ENCODE measurements at places on chromosomes 4 and X. TPM values are rescaled to one million over a fixed set of nuclear protein-coding genes. Genes with fewer than 3 reads are reported as not detected.

- H3K4me3 ChIP-seq = no peak overlapping the region
- H3K36me3 ChIP-seq = no peaks in the 10 kb centered on the region
- H3K27me3 ChIP-seq = no peaks in the 10 kb centered on the region
- H3K27ac ChIP-seq = no peak overlapping the region
- DNase-seq = no peak
Measured at GRCh38 chrX:17459008-17459611, 84.1 kb downstream of the NHS start.

DNA sequence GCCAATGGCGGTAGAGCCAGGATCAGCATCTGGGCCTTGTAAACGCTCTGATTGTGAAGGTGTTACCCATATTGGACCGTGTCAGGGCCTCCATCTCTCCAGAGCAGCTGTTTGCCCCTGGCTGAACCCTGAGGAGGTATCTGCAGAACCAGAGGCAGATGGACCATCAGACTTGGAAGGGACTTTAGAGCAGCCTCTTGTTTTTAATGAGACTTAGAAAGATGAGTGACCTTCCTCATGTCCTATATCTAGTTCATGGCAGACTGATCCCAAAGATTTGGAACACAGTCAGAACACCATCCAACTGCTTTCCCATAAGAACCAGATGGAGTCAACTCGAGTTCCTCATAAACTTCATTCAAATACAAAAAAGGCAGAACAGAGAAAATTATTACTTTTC is 135.1 kb upstream of the MSX1 start:
- no peak for DNase-seq
- no peaks in the 10 kb centered on the region for H3K27me3 ChIP-seq
- H3K4me1 ChIP-seq = no peaks in the 10 kb centered on the region
- no peak overlapping the region for H3K27ac ChIP-seq

GRCh38 chr4:138627096-138627495 is 384.9 kb upstream of the SLC7A11 start:
- no peak overlapping the region for H3K4me3 ChIP-seq
- H3K36me3 ChIP-seq = no peaks in the 10 kb centered on the region
- H3K27ac ChIP-seq = no peak overlapping the region
- no peaks in the 10 kb centered on the region for H3K27me3 ChIP-seq
- H3K4me1 ChIP-seq = no peaks in the 10 kb centered on the region

- H3K4me1 ChIP-seq = no peaks in the 10 kb centered on the region
- H3K27me3 ChIP-seq = no peaks in the 10 kb centered on the region
- no peak overlapping the region for H3K27ac ChIP-seq
- no peak for DNase-seq
- no peaks in the 10 kb centered on the region for H3K36me3 ChIP-seq
Measured at GRCh38 chrX:88416002-88416401, 331.0 kb upstream of the CPXCR1 start.

The CEP135 gene
- 21.0 TPM for total RNA-seq

The VCX gene
- not detected for total RNA-seq

The PLXNB3 gene
- not detected for total RNA-seq

The LINC00632 gene
- 9.4 TPM for total RNA-seq

The MAGEB2 gene
- not detected for total RNA-seq
